ENCODE measurements at places on chromosomes 13 and 19. TPM values are rescaled to one million over a fixed set of nuclear protein-coding genes. Genes with fewer than 3 reads are reported as not detected.

The ZNF541 gene
- total RNA-seq, result 0.04 TPM

The CPB2 gene
- 0.13 TPM for total RNA-seq

The TEX26 gene
- total RNA-seq, result not detected

The PLIN5 gene
- 1.3 TPM for total RNA-seq

The STOML3 gene
- total RNA-seq, result not detected

The SPRY2 gene
- total RNA-seq, result 6.8 TPM

The MAST1 gene
- total RNA-seq, result 12.1 TPM

The CYP4F12 gene
- not detected for total RNA-seq

The IRS2 gene
- 4.6 TPM for total RNA-seq

The EVI5L gene
- 1.8 TPM for total RNA-seq

The PLVAP gene
- 0.81 TPM for total RNA-seq

The ZNF665 gene
- 2.2 TPM for total RNA-seq

The ZFR2 gene
- total RNA-seq, result not detected

The PRSS57 gene
- total RNA-seq, result 2.0 TPM

The CHAF1A gene
- 86.9 TPM for total RNA-seq

The PRRG2 gene
- 1.1 TPM for total RNA-seq

The CASP14 gene
- not detected for total RNA-seq

The NLRP7 gene
- total RNA-seq, result not detected

The ZNF112 gene
- 0.40 TPM for total RNA-seq

The PSPN gene
- 1.1 TPM for total RNA-seq

The URAD gene
- total RNA-seq, result not detected

The SYNGR4 gene
- not detected for total RNA-seq

The TRIP10 gene
- 63.2 TPM for total RNA-seq

The ZNF530 gene
- 3.5 TPM for total RNA-seq

The TNFSF13B gene
- total RNA-seq, result 0.94 TPM

The TMEM145 gene
- total RNA-seq, result 2.8 TPM

The TRIM28 gene
- 797 TPM for total RNA-seq

The ACER1 gene
- total RNA-seq, result not detected

The ZNF568 gene
- 0.24 TPM for total RNA-seq

The TRAPPC6A gene
- 17.8 TPM for total RNA-seq

The IGSF23 gene
- not detected for total RNA-seq

The GRIN2D gene
- total RNA-seq, result 24.7 TPM

The MISP gene
- 0.20 TPM for total RNA-seq

The GJA3 gene
- total RNA-seq, result 0.04 TPM

The NALCN gene
- total RNA-seq, result not detected

The MTUS2 gene
- total RNA-seq, result not detected

The SLC7A9 gene
- not detected for total RNA-seq

The LILRA1 gene
- total RNA-seq, result not detected

The TYROBP gene
- 2.7 TPM for total RNA-seq

The CEACAM4 gene
- total RNA-seq, result not detected

The FGF14 gene
- total RNA-seq, result not detected

The ZNF77 gene
- total RNA-seq, result 6.7 TPM

The NANOS3 gene
- not detected for total RNA-seq

The C3 gene
- 10.6 TPM for total RNA-seq

The NLRP9 gene
- total RNA-seq, result not detected

The ZNF606 gene
- total RNA-seq, result 0.84 TPM

The SIGLEC6 gene
- total RNA-seq, result 0.58 TPM

The CEACAM7 gene
- total RNA-seq, result not detected

The POU2F2 gene
- 0.56 TPM for total RNA-seq

The C19orf73 gene
- 3.2 TPM for total RNA-seq

The LIM2 gene
- total RNA-seq, result not detected

The ZNF154 gene
- 0.07 TPM for total RNA-seq

The SHISA7 gene
- total RNA-seq, result 0.34 TPM

The ZNF626 gene
- total RNA-seq, result 4.1 TPM

The RUBCNL gene
- total RNA-seq, result 0.45 TPM

The AMER2 gene
- total RNA-seq, result not detected

The CIRBP gene
- 222 TPM for total RNA-seq
